Cardiac muscle cell (in vitro differentiated cells and primary cell): ENCODE measurements at places on chromosomes 13 and 19.

GRCh38 chr13:19592657-19593180 is 31.4 kb upstream of the TPTE2 start:
- no peak overlapping the region for H3K4me3 ChIP-seq
- H3K4me1 ChIP-seq = no peaks in the 10 kb centered on the region
- no peak overlapping the region for H3K27ac ChIP-seq
- no peaks in the 10 kb centered on the region for H3K27me3 ChIP-seq
- DNase-seq = no peak

GRCh38 chr13:68597641-68598040 is 1367.5 kb upstream of the PCDH9 start:
- no peaks in the 10 kb centered on the region for H3K4me1 ChIP-seq
- no peak overlapping the region for H3K4me3 ChIP-seq
- no peaks in the 10 kb centered on the region for H3K36me3 ChIP-seq
- H3K27ac ChIP-seq = no peak overlapping the region
- H3K27me3 ChIP-seq = no peaks in the 10 kb centered on the region

- H3K4me3 ChIP-seq = no peak within 1 kb of the TSS
- H3K36me3 ChIP-seq = no peaks in the 10 kb centered on the region
- peak; percentile 38 for DNase-seq
- no peaks in the 10 kb centered on the region for H3K4me1 ChIP-seq
These were observed at the start of gene GDF15 for GRCh38 chr19:18385675-18386542. TSS of gene GDF15 (plus strand) at chr19:18386158. CDS start at chr19:18386190, 32 bp downstream.

DNA sequence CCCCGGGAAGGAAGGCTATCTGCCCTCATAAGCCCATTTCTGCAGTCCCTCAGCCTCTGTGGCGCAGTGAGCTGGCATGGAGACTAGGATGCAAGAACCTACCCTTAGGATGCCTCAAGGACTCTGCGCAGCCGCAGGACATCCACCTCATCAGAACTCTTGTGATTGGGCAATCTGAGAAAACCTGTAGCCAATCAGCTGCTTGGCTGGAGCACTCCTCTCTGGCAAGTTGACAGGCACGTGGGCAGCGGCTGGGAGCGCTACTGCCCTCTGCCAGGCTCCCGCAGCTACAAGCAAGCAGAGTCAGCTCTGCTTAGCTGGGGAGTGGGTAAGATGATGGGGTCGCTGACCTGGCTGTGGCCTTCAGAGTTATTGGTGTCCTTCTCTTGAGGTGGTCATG is 1.5 kb upstream of the ECSIT start:
- H3K27ac ChIP-seq = no peak overlapping the region
- H3K4me1 ChIP-seq = no peaks in the 10 kb centered on the region
- DNase-seq = peak; percentile 91
- H3K27me3 ChIP-seq = no peaks in the 10 kb centered on the region
- no peak overlapping the region for H3K4me3 ChIP-seq

- peaks cover 22% of the 10 kb centered on the region for H3K4me1 ChIP-seq
- no peaks in the 10 kb centered on the region for H3K36me3 ChIP-seq
- H3K27me3 ChIP-seq = no peaks in the 10 kb centered on the region
- no peak overlapping the region for H3K4me3 ChIP-seq
These were observed 4.5 kb downstream of the NAA16 start for GRCh38 chr13:41315443-41316047.

GRCh38 chr19:53506728-53507127 is 31.2 kb upstream of the ZNF331 start:
- H3K4me3 ChIP-seq = no peak overlapping the region
- DNase-seq = no peak

DNA sequence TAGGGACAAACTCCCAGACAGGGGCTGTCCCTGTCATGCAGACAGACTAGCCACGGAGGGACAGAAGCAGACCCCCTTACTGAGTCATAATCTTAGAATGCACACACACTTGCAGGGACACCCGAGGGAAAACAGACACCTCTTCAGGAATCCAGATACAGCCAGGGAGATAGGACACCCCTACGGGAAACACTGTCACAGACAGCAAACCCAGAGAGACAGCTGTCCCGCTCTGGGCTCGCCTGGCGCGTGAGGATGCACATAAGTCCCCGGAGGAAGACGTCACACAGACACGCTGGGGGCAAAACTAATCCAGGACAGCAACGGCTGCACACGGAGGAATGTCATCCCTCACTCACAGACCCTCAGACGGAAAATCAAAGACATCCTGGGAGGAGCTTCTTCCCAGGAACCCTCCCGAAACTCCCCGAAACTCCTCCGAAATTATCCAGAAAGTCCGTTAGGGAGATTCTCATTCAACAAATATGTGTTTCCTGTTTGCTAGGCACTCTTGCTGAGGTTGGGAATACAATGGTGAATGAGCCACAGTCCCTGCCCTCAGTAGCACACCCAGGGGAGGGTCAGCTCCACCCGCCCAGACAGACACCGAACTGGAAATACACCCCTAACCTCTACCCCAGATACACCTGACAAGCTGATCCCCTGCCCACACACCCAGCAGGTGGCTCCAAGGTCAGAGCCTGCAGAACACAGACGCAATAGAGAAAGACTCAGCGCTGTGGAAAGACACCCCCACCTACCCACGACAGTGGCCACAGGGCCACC is 15.2 kb upstream of the TOMM40 start:
- DNase-seq = peak; percentile 58
- H3K36me3 ChIP-seq = peaks cover 57% of the 10 kb centered on the region
- H3K4me1 ChIP-seq = no peaks in the 10 kb centered on the region
- H3K27me3 ChIP-seq = no peaks in the 10 kb centered on the region
- no peak overlapping the region for H3K27ac ChIP-seq

GRCh38 chr19:7869910-7870511 is 4.2 kb downstream of the PRR36 start:
- no peak for DNase-seq
- H3K36me3 ChIP-seq = no peaks in the 10 kb centered on the region
- H3K27ac ChIP-seq = peak overlapping the region; percentile 78
- peaks cover 6% of the 10 kb centered on the region for H3K4me1 ChIP-seq

DNA sequence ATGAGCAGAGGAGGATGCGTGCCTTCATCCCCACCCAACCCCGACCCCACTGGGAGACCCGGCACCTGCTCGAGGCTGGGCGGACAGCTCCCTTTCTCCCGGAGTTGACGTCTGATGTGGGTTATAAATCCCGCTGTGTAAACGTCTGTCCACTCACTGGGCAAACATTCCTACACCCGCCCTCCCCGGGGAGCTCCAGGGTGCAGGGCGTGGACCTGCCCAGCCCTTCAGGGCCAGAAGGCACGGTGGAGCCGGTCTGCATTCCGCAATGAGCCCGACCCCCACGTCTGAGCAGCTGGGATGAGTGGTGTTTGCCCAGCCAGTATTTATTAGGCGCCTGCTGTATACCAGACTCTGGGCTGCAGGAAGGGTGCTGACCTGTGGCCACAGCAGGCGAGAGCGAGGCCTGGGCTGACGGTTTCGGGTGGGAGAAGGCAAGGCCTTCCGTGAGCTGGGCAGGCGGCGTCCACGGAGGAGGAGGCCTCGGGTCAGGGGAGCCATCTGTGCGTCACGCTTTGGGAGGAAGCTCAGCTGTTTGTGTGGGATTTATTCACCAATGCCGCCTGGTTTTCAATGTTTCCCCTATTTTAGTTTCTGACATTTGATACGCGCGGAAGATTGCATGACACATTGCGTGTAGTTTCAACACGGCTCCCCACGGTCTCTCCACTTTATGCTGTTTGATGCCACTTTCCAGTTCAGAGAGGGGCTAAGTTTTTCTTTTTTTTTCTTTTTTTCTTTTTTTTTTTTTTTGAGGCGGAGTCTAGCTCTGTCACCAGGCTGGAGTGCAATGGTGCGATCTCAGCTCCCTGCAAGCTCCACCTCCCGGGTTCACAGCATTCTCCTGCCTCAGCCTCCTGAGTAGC is 2.0 kb downstream of the MISP start:
- H3K27me3 ChIP-seq = no peaks in the 10 kb centered on the region
- H3K36me3 ChIP-seq = no peaks in the 10 kb centered on the region
- no peaks in the 10 kb centered on the region for H3K4me1 ChIP-seq
- H3K4me3 ChIP-seq = no peak overlapping the region
- no peak overlapping the region for H3K27ac ChIP-seq

- no peaks in the 10 kb centered on the region for H3K36me3 ChIP-seq
- H3K27me3 ChIP-seq = no peaks in the 10 kb centered on the region
- DNase-seq = no peak
- H3K4me1 ChIP-seq = peaks cover 7% of the 10 kb centered on the region
These were observed 20.5 kb downstream of the SLC15A1 start for GRCh38 chr13:98731925-98732324.

GRCh38 chr19:3573162-3573857 is 566 bp downstream of the HMG20B start:
- peak; percentile 46 for DNase-seq
- H3K27me3 ChIP-seq = no peaks in the 10 kb centered on the region
- peak overlapping the region; percentile 87 for H3K4me3 ChIP-seq
- peaks cover 3% of the 10 kb centered on the region for H3K4me1 ChIP-seq
- no peaks in the 10 kb centered on the region for H3K36me3 ChIP-seq
- no peak overlapping the region for H3K27ac ChIP-seq

DNA sequence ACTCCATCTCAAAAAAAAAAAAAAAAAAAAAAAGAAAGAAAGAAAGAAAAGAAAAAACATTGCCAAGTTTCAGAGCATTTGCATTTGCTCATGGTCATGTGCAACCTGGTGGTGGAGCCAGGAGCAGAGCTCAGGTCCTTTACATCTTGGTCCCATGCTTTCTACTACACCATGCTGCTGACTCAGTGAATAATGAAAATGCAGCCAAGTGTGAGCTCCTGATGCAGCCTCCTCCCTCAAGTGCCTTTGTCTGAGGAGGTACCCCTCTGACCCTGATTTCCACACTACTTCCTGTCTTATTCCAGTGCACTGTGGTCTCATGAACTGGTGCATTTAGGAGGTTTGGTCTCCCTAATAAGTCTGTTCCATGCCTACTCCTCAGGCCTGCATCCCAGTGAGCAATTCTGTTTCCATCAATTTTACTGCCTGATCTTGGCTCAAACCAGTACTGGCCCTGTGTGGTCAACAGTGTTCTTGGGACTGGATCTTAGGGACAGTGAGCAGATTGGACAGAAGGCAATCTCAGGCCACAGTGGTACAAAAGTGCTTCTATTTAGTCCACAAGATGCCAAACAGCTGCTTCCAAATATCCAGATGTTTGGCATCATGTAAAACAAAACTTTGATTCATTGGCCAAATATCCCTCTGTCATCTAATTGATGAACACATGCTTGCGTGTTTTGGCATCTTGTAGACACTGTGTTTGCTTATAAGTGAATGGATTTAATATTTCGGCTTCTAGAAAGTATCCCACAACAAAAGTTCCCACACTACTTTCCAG is 28.8 kb upstream of the LRCH1 start:
- no peak overlapping the region for H3K4me3 ChIP-seq
- DNase-seq = no peak
- no peaks in the 10 kb centered on the region for H3K36me3 ChIP-seq
- H3K27ac ChIP-seq = no peak overlapping the region
- H3K4me1 ChIP-seq = peaks cover 25% of the 10 kb centered on the region

GRCh38 chr13:58051807-58052375 is 420.3 kb downstream of the PCDH17 start:
- H3K27me3 ChIP-seq = no peaks in the 10 kb centered on the region
- no peak overlapping the region for H3K4me3 ChIP-seq
- no peak for DNase-seq
- H3K27ac ChIP-seq = no peak overlapping the region

GRCh38 chr13:67217880-67218279 is 12.3 kb downstream of the PCDH9 start:
- DNase-seq = no peak
- H3K27me3 ChIP-seq = no peaks in the 10 kb centered on the region
- H3K27ac ChIP-seq = no peak overlapping the region
